ENCODE measurements at places on chromosomes 7 and 10.

GRCh38 chr7:115054478-115055065 is 132.7 kb downstream of the MDFIC start:
- DNase-seq = no peak

- DNase-seq = no peak
These were observed 37.3 kb downstream of the TWIST1 start for GRCh38 chr7:19080093-19080492.

- no peak for DNase-seq
These were observed 242.3 kb upstream of the DKK1 start for GRCh38 chr10:52071814-52072213.

GRCh38 chr10:71780156-71780555 is 6.8 kb upstream of the VSIR start:
- no peak for DNase-seq

DNA sequence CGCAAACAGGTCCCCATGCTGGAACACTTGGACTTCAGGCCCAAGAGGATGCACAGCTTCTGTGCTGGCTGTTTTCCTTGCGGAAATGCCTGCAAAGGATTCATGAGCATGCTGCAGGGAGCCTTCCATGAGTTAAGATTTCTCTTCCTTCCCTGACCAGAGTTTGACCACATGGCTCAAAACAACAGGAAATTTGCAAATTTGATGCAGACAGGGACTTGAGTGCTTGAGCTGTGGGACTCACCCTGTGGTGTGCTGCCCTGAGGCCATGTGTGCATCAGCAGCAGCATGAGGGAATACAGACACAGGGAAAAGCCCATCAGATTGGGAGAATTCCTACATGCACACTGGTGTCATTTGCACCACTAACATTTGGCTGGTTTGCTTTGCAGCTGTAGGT is 195.4 kb downstream of the CDC14C start:
- DNase-seq = no peak

- DNase-seq = no peak
These were observed 327.4 kb downstream of the CDK14 start for GRCh38 chr7:90923541-90923997.

DNA sequence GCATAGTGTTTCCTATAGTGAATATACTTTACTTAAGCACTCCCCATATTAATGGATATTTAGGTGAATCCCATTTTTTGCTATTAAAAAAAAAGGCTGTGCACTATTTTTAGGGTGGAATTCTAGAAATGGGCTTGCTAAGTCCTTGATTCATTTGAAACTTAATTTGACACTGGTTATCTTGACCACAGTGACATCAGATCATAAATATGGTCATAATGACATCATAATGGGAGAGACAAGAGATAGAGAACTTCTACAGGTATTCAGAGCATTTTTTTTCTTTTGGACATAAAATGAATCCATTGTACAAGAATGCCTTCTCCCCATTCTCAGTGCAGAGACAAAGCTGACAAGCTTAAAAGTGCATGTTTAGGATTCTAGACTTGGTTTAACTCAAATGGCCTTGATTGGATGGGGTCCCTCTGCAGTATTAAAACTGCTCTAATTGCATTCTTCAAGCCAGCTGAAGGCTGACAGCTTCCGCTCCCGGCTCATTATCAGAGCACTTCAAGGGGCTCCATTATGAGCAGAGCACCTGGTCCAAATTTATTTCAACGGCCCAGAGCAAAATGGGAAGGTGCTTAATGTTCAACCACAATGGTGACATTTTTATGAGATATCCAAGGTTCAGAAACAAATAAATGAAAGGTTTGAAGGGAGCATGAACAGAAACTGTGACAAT is 104.8 kb downstream of the JAZF1 start:
- no peak for DNase-seq

- no peak for DNase-seq
These were observed 274.0 kb downstream of the ELFN1 start for GRCh38 chr7:1943933-1944618.

- DNase-seq = no peak
These were observed 61.7 kb downstream of the ICA1 start for GRCh38 chr7:8200316-8200715.

DNA sequence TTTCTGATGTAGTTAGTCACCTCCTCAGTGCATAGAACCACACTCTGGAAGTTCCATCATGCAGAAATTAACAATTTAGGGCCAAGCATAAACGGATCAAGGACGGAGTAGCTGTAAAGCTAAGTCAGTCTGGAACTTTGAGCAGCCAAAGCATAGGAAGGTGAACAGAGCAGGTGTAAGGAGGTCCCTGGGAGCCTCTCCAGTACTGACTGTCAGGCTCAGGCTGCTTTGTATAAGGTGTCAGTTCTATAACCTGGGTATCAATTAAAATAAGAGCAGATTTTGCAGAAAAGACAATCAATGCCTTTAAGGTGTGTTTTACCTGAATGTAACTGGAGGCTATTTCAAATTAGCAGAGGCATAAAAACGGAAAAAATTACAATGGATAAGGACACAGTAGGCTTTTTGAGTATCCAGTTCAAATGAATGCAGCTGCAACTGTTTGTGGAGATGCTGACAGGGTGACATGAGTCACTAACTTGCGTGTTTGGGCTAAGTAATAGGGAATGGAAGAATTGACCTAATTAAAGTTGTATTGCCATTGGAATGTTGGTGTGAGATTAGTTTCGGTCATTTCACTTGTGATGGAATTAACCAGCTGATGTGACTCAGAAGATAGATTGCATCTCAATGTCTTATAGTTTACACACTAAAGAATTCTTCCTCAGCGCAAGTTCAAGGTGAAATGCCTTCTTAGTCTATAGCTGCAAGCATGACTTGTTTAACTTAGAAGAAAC is 417.9 kb upstream of the CNTNAP2 start:
- DNase-seq = no peak

DNA sequence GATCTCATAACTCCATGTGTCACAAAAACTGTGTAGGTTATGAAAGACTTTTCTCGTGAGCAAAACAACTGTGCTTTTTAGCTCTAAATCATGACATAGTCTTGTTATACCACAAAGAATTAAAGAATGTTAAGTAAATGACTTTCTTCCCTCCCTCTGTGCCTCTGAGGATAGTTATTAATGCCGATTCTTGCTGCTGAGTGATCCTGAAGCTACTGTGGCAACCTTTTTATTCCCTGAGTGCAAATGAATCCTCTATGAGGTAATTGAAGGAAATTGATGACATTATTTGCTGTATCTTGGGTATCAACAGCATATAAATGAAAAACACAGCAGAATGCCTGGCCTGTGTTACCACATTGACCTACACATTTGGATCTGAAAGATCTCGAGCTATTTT is 142.2 kb upstream of the HDAC9 start:
- DNase-seq = no peak

GRCh38 chr7:1533255-1533546 is 2.7 kb downstream of the MAFK start:
- DNase-seq = no peak

DNA sequence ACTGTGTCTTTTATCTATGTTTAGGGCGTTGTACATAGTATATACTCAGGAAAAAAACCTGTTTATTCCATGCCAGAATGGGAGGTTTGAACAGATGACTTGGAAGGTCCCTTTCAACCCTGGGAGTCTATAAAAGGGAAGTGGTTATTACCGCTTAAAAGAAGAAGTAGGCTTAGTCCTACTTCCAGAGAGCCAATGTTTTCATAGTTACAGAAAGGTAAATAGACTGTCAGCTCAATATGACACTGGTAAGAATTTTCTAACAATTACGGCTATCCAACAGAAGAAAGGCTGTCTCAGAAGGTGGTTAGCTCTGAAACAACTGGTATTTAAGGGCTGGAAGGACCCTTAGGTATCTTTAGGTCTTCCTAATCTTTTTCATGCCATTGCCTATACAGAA is 1.1 kb upstream of the TFAM start:
- DNase-seq = no peak

DNA sequence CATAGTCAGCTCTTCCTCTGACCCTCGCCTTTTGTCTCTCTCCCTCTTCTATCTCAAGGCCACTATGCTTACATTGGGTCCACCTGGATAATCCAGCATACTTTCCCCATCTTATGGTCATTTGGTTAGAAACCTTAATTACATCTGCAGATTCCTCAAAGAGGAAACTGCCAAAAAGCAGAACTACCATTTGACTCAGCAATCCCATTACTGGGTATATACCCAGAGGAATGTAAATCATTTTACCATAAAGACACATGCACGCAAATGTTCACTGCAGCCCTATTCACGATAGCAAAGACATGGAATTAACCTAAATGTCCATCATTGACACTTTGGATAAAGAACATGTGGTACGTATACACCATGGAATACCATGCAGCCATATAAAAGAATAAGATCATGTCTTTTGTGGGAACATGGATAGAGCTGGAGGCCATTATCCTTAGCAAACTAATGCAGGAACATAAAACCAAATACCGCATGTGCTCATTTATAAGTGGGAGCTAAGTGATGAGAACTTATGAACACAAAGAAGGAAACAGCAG is 114.8 kb upstream of the NPY start:
- no peak for DNase-seq

DNA sequence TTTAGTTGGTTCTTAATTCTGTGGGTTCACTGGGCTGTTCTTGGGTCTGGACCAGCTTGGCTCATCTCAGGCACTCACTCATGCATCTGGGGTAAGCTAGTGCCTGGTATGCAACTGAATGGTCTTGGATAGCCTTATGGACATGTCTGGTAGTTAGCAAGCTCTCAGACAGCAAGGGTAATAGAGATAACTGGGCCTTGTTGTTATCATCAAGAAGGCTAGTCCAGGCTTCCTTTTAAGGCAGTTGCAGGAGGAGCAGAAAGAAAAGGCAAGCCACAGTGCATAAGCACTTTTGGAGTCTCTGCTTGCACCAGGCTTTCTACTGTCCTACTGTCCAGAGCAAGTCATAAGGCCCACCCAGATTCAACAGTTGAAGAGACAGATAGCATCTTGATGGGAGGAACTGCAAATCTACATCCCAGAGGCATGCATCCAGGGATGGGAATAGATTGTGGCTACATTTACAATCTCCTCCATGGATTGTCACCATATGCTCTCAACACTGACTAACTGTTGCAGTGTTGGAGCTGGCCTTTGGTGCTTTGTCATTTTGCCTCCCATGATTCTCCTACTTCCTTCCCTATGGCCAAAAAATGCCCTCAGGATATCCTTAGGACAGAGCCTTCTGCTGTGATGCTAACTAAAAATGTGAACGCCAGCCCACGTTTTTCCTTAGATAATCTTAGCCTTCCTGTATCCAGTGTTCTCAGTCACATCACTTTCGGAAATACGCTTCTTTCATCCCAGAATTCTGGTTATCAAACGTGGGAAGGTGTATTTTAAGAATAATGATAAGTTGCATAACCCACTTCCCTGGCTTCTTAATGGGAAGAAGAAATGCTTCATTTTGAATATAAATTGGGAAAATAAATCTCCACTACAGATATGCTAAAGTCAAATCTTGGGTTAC is 3.6 kb downstream of the GIMAP4 start:
- DNase-seq = no peak

GRCh38 chr10:114403541-114404161 is 651 bp downstream of the AFAP1L2 start:
- no peak for DNase-seq

DNA sequence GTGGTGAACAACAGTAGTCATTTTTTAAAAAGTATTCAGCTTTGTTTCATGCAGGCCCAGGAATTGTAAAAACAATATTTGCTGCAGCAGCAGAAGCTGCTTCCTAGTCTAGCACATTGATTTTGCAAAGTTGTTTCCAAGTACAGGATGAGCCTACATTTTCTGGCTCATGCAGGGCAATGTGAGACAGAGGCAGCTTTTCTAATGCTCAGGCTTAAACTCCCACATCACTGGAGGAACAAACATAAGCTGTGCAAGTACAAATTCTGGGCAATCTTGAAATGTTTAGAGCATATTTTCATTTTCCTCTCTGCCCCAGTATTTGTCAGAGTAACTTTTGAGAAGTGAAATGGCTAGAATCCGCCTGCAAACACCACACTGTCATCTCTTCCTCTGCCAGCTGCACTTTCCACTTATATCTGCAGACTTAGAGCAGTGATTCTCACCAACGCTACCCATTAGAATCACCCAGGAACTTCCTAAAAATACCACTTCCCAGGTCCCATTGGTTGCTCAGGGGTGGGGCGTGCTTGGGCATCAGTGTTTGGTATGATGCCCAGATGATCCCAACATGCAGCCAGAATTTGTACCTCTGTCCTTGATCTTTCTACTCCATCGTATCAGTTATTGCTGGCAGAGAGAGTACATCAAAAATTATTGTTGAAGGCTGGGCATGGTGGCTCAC is 304.1 kb upstream of the LRGUK start:
- DNase-seq = no peak

- no peak for DNase-seq
These were observed 864.8 kb upstream of the AUTS2 start for GRCh38 chr7:68733219-68734153.

GRCh38 chr10:24553051-24553612 is 170.6 kb downstream of the ARHGAP21 start:
- no peak for DNase-seq

- no peak for DNase-seq
These were observed 282.0 kb upstream of the AKR1E2 start for GRCh38 chr10:4543938-4544533.

DNA sequence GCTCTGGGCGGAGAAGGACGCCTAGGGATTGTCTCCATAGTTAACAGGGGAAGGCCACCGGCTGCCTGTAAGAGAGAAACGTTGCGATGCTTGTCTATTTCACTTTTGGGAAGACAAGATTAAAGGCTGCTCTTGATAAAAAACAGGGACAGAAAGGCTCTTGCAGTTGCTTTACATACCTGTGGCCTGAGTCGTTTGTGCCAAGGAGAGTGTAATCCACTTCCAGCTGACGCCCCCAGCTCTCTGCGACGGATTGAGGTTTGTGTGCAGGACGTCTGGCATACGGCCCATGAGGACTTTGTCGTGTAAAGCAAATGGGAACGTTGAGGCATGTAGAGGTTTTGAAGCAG is 1.1 kb downstream of the MAP3K8 start:
- no peak for DNase-seq

GRCh38 chr10:69869291-69869961 is 67.7 kb downstream of the COL13A1 start:
- no peak for DNase-seq

- DNase-seq = no peak
These were observed 34.4 kb upstream of the PNLIP start for GRCh38 chr10:116511365-116511764.

- DNase-seq = no peak
These were observed 43.1 kb upstream of the DDC start for GRCh38 chr7:50608196-50608906.

- DNase-seq = no peak
These were observed 103.3 kb upstream of the CHST15 start for GRCh38 chr10:124196659-124197058.

Data from nucleus accumbens (tissue), 56 donors.